ENCODE measurements at places on chromosomes 6 and 20.

DNA sequence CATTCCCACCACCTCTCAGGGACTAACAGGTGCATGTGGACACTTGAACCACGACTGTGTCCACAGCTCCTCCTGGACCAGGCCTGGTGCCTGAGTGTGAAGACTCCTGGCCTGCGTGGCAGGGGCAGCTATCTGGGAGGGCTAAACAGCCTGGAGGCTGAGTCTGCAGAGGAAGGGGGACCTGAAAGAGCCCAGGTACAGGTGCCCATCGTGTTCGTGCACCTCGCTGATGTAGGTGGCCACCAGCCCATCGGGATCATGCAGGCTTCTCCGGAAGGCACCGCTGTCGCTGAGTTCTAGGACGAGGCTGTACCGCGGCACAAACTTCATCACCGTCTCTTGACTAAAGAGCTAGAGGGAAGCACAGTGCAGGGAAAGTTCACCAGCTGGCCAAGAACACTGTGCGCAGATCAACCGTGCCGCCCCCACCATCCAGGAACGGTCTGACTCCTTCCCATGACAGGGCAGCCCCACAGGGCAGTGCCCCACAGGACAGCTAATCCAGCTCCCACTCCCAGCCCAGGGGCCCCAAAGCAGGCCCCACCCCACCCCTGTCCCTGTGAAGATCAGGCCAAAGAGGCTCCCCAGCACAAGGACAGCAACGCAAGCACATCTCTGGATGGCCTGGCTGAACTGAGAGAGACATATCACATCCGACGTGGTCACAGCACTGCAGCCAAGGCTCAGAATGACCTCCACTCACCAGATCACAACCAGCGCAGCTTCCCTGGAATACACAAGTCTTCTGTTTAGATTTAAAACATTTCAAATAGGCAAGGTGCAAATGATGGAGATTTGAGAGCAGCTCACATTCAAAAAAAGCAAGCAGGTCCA, 14.8 kb downstream of the CST7 start:
- DNase-seq = peak; percentile 73

GRCh38 chr6:21808045-21808470, 214.5 kb downstream of the SOX4 start:
- DNase-seq = no peak

DNA sequence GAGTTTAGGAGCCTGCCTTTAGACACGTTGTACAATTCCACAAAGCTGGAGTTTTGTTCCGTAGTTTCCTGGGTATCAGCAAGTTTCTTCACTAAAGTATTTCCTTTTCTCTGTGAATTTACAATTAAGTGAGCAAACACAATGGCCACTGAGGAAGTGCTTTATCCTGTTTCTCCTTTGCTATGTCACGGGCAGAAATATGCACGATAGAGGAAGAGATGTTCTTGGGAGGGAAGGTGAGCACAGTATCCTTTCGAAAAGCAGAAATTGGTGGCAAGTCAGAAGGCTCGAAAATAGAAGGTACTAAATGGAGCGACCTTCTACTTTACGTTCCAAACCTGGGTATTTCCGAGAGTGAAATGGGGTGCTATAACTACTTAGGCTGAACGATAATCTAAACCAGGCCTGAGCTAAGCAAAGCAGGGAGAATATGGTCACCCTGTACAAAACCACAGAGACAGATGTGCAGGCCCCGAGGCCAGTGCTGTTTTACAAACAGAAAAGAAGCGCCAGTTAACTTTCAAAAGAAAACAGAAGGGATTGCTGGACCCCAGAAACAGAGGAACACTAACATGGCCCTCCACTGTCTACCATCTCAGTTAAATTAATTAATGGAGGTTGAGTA, 259.6 kb downstream of the TBC1D7 start:
- no peak for DNase-seq

DNA sequence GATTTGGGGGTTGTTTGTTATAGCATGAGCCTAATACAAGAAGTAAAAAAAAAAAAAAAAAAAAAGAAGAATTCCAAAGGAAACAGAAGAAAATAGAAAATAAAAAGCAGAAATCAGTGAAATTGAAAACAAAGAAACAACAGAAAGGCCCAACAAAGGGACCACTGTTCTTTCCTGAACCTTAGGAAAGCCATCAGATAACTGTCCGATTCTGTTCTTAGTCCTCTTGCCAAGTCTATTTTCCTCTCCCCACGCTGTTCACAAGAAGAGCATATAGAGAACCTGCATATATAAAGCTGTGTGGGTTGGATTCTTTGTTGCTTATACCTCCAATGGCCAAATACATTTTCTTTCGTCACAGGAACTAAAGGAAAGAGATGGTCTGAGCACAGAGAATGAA, 38.0 kb upstream of the IPCEF1 start:
- no peak for DNase-seq

GRCh38 chr6:113383701-113384100, 473.4 kb upstream of the MARCKS start:
- no peak for DNase-seq

- no peak for DNase-seq
Observed at GRCh38 chr20:42179768-42180167, 561.6 kb upstream of the CHD6 start.

GRCh38 chr20:37128803-37129202, 33.0 kb upstream of the RBL1 start:
- peak; percentile 25 for DNase-seq

GRCh38 chr6:67141005-67141404, 1434.0 kb upstream of the EYS start:
- no peak for DNase-seq

DNA sequence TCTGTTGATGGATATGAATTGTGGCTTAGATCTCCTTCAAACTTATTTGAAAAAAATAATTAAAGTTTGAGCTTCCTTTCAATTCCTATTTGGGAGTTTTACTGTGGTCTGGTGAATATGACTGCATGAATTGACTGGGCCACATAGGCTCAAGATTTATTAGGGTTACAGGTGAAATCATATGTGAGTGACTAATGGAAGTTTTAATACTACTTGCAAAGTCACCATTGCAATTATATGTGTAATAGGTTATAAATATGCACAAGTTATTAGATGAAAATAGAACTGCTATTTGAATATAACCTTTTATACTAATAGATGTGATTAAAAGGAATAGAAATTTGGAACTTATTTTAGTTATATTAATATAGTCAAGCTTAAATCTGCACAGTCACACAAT, 712.1 kb upstream of the MMS22L start:
- DNase-seq = no peak

DNA sequence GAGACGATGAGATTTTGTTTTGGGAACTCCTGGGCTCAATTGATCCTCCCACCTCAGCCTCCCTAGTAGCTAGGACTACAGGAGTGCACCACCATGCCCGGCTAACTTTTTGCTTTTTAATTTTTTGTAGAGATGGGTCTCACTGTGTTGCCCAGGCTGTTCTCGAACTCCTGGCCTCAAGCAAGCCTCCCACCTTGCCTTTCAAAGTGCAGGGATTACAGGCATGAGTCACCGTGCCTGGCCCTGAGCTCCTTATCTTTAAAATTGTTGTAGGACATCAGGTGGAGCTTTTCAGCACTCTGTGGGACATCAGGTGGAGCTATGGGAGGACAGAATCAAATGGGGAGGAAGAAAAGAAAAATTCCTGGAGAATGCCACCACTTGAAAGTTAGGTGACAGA, 12.7 kb downstream of the ACTR5 start:
- no peak for DNase-seq

- DNase-seq = no peak
Observed at GRCh38 chr6:116292553-116292952, 12.8 kb upstream of the TSPYL1 start.

DNA sequence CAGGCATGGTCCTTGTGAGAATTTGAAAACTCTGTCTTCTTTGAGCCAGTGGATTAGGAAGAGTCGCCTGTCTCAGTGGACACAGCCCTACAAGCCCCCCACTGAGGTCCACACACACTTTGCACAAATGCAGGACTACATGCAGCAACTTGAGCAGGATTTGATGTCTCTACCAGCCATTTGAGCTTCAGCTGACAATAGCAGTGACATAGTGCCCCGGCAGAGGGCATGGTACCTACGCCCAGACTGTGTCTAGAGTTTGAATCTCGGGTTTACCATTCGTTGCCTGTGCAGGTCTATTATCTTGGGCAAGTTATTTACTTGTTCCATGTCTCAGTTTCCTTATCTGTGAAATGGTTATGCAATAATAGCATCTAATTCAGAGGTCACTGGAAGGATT, 580.1 kb downstream of the TFAP2B start:
- no peak for DNase-seq

GRCh38 chr6:53103993-53104675, 38.9 kb downstream of the FBXO9 start:
- no peak for DNase-seq

- no peak for DNase-seq
Observed at GRCh38 chr6:152836523-152836922, 85.9 kb downstream of the VIP start.

- peak; percentile 69 for DNase-seq
Observed at GRCh38 chr6:157223511-157223910, 99.8 kb downstream of the TMEM242 start.

- no peak for DNase-seq
Observed at GRCh38 chr6:73109659-73110058, 115.6 kb downstream of the KHDC1L start.

DNA sequence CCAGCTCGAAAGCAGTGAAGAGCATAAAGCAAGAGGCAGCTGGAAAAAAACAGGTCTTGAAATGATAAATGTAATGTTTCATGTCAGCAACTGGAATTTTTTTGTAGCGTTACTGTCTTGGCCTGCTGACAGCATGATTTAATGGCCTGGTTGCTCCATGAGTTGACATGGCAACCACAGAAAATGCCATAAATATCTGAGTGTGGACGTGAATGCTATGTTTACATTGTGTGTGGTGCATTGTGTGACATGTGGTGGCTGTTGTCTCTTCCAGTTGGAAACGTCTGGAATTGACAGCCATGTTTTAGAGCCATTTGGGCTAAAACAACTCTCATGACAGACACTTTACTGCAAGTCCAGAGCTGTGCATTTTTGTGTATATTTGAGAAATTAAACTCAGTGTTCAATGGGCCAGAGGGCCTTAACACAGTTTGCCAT, 170.0 kb downstream of the FOXA2 start:
- no peak for DNase-seq

- no peak for DNase-seq
Observed at GRCh38 chr6:49739423-49739822, 4.8 kb downstream of the CRISP3 start.

DNA sequence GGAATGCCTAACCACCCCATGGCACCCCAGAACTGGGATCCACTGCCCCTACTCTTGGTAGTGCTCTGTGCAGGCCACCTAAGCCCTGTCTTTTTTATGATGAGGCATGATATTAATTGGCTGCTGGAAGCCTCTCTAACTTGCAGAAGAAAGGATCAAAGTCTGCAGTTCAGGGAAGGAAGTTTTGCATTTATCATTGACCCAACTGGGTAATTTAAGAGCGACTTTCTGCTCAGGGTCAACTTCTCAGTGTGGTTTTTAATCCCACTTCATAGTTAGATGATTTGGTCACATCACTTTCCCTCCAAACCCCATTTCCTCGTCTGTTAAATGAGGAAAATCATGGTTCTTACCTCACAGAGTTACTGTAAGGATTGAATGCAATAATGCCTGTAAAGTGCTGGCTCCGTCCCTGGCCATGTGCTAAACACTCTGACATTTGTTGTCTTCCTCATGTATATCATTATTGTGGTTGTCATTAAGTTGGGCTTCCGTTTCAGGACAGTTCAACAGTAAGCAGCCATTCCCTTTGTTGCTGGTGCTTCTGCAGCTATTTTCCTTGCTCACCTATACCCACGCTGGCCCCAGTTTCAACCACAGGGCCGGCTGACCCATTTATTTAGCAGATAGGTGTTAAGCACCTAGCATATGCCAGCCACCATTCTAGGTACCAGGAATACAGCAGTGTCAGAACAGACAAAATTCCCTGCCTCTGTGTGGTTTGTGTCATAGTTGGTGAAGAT, 14.2 kb downstream of the E2F3 start:
- no peak for DNase-seq

- no peak for DNase-seq
Observed at GRCh38 chr6:144955392-144955791, 670.3 kb downstream of the UTRN start.

- no peak for DNase-seq
Observed at GRCh38 chr6:17714177-17714576, 7.5 kb upstream of the NUP153 start.

- DNase-seq = no peak
Observed at GRCh38 chr6:90459225-90459758, 127.6 kb downstream of the MAP3K7 start.

DNA sequence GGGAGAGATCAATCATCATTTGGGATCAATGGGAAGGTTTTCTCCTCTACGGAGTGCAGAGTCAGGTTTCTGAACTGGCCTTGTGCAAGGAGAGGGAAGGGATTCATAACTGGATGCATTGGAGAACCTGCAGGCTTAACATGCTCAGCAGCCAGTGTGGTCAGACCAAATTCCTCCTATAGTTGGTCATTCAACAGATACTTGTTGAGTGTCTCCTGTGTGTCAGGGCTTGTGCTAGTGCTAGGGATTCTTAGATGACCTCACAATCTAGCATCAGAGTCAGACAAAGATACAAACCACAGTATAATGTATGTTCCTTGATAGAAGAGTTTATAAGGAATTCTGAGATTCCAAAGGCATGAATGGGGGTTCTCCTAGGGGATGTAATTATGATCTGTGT, 23.9 kb downstream of the RALY start:
- no peak for DNase-seq

All from spleen (tissue), 13 donors.